CD4-positive, alpha-beta T cell treated with Interleukin-4 for 4 hours (primary cell): ENCODE measurements at places on chromosomes 12 and 14.
A peak's percentile ranks its signal among the peaks of the same experiment; 100 is the strongest.

DNA sequence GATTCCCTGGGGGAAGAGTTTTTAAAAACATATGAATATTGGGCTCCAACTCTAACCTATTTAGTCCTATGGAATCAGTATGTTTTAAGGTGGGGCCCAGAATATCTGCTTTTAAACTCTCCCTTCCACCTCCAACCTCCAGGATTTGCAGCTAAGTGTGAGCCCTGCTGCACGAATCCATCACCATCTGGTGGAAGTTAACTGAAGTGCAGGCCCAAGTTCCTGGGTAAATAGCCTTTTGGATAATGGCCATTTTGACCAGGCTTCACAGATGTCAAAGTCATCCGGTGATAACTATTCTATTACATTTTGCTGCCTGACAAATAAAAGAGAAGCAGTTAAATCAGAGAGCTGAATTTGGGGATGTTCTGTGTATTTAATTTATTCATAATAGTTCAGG, 58.1 kb upstream of the RMST start:
- DNase-seq: no peak

- DNase-seq: no peak
Measured at GRCh38 chr12:131047789-131048610, 94.3 kb downstream of the ADGRD1 start.

- DNase-seq: no peak
Measured at GRCh38 chr12:53770281-53770680, 18.5 kb upstream of the CISTR start.

GRCh38 chr14:77883131-77883846, 83.4 kb downstream of the ADCK1 start:
- no peak for DNase-seq

DNA sequence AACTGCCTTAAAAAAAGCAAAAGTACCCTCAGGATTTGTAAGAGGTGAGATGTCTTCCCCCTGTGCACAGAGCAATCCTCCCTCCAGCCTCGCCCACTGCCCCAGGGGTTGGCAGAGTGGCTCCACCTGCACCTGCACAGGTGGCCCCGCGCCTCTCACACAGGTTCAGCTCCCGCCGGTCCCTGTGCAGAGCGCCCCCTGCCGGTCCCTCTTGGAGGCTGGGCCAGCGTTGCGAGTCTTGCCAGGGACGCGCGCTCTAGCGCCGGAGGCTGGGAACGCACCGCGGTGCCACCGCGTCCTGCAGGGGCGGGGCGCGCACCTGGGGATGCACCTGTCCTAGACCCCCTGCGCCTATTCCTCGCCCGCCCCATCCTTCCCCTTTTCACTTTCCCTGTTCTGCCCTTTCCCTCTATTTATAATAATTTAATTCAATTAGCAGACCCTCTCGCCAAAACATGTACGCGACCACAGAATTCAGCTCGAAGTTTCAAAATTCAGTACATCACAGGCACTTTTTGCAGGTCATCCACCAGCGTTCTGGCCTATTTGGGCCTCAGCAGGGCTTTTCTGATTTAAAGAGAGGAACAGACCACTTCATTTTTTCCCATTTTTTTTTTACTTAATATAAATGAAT, 618.6 kb downstream of the AACS start:
- no peak for DNase-seq

DNA sequence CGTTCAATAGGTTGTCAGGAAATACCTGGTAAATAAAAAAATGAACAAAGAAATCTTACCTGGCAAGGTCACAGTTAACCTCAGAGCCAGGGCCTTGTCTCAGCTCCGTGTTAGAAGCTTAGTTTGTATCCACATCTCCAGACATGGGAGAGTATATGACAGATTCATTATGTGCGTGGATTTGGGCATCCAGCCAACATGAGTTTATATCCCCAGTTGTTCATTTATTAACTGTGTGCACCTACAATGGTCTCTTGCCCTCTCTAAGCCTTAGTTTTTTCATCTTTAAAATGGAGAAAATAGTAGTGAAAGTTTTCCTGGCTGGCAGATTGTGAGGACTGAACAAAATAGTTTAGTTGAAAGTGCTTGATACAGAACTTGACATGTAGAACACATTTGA, 437.8 kb downstream of the NPAS3 start:
- DNase-seq: no peak

DNA sequence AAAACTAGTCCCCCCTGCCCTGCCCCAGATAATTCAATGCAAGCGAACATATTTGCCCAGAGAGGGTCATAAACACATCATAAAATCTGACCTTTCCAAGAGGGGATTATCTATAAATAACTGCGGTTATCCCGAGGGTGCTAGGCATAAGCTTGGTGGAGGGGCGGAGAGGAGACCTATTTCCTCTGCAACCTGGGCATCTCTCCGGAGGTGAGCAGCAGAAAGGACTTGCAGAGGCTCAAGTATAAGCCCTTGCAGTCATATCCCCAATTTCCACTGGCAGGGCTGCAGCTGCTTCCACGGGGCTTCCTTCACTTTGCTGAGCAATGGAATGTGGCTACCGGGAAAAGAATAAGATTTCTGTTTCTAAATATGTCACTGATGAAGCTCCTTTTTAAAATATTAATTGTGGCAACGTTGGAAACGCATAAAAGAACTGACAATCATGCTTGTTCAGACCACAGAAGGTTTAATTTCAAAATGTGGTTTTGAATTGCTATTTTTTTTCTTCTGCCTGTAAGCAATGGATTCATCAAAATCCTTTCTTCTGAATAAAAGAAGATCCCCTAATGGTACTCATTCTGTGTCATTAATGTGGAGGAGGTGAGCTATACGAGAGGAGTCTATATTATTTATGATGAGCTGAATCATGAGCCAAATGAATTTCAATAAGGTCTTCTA, 268.9 kb upstream of the ATP2B1 start:
- no peak for DNase-seq

GRCh38 chr14:68384881-68385280, 408.0 kb downstream of the ZFP36L1 start:
- no peak for DNase-seq

DNA sequence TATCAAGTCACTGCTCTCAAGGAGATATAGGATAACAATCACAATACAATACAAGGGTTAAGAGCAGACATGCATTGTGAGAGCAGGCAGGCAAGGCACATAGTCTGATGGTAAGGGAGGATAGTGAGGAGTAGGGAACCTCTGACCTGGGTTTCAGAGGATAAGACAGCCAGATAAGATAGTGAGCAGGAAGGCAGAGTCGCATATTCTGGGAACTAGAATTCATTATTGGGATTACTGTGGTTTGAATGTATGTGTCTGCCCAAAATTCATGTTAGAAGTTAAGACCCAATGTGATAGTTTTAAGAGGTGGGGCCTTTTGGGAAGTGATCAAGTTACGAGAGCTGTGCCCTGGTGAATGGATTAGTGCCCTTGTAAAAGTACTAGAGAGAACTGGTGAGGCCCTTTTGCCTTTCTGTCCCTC, 14.4 kb upstream of the ATF1 start:
- DNase-seq: no peak

DNA sequence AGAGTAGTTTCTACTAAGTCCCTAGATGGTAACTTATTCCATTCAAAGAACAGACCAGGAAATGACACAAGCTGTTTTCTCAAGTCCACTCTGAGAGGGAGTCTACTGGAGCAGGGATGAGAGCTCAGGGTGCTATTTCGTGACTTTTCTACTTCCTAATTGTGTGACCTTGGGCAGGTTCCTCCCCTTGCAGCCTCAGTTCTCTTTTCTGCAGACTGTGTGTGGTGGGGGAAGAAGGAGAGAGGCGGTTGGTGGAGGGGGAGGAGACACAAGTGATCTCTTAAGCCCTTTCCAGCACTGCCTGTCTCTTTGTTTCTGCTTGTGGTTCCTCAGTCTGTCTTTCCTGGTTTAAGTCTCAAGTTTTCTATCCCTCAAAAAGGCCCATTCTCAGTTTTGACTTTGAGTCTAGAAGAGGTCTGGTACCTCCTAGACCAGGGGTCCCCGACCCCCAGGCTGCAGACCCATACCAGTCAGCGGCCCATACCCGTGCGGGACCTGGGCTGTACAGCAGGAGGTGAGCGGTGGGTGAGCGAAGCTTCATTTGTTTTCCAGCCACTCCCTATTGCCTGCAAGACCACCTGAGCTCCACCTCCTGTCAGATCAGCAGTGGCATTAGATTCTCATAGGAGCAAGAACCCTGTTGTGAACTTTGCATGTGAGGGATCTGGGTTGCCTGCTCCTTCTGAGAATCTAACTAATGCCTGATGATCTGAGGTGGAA, 10.7 kb downstream of the FGF6 start:
- peak; percentile 8 for DNase-seq

DNA sequence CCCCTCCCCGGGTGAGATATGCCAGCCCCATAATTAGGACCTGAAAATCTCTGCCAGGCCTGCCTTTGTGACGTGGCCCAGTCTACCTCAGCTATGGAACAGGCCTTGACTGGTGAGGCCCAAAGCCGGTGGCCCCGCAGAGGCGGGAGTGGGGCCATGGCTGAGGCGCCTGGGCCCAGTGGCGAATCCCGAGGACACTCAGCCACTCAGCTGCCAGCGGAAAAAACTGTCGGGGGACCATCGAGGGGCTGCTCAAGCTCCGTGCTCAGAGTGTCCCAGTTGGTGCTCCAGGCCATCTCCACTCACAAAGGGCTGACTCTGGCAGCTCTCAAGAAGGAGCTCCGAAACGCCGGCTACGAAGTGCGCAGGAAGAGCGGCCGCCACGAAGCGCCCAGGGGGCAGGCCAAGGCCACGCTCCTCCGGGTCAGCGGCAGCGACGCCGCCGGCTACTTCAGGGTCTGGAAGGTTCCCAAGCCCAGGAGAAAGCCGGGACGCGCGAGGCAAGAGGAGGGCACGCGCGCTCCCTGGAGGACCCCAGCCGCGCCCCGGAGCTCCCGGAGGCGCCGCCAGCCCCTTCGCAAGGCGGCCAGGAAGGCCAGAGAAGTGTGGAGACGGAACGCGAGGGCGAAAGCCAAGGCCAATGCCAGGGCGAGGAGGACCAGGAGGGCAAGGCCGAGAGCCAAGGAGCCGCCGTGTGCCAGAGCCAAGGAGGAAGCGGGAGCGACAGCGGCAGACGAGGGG, 21.4 kb downstream of the ZNF641 start:
- DNase-seq: no peak

- DNase-seq: no peak
Measured at GRCh38 chr14:94364037-94364436, 24.4 kb downstream of the SERPINA1 start.

- DNase-seq: no peak
Measured at GRCh38 chr12:68247785-68248184, 5.6 kb downstream of the IL22 start.

DNA sequence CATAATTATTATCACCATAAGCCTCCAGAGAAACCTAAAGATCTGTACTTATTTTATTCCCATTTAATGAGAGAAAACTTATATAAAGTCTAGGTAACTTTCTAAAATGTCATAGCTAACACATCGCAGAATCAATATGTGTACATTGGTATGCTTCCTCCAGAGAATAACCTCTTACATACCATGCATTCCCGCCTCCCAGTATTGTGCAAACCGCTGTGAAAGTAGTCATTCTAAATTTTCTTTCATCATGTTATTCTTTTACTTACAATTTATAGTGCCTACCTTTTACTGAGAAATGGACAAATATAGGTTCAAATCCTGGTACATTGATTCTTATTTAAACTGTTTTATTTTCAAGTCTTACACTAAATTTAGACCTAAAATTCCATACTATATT, 463.4 kb downstream of the LRFN5 start:
- no peak for DNase-seq

DNA sequence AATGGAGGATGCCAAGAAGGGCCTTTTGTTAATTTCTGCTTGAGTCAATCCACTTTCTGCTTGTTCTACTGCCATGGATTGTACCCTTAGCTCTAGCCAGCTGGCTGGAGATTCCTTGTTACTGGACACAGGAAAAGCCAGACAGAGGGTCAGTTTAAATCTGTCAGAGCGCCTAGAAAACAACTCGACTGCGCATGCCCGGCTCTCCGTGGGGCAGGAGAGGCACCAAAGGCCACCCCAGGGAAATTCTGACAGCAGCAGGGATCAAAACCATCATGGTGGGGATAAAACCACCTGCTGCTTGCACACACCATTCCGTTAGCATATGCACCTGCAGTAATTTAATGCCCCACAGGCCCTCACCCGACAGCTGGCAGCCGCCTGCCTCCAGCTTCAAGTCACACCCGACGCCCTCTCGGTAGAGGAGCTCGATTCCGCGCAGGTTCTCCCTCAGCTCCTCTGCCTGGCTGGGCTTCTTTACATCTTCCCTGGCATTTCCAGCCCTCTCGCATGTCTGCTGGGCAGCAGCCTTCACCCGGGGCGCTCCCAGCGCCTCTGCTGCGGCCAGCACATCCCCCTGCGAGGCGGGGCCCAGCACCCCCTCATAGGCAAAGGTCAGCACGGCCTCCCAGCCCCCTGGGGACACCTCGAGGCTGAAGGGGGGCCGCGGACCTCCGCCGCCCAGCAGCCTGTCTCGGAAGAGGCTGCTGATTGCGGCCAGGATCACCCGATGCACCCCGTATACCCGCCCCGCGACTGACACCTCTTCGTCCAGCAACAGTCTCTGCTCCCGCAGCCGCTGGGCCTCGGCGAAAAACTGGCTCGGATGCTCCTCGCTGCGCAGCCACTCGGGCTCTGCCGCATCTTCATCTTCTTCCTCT, 1.0 kb downstream of the KLHL33 start:
- DNase-seq: no peak

DNA sequence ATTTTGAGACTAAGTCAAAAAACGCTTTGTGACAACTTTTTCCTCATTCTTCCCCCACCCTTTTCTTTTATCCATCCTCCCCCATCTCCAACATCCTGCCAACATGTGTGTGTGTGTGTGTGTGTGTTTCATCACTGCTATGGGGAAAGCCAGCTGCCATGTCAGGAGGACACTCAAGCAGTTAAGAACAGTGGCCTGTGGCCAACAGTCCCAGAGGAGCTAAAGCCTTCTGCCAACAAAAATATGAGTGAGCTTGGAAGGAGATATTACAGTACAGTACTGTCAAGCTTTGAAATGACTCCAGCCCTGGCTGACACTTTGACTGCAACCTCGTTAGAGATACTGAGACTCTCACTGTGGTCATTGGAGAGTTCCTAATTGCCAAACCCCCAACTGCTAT, 5.0 kb upstream of the CSRP2 start:
- DNase-seq: no peak

GRCh38 chr14:83071888-83072501, 1538.3 kb upstream of the SEL1L start:
- DNase-seq: no peak

DNA sequence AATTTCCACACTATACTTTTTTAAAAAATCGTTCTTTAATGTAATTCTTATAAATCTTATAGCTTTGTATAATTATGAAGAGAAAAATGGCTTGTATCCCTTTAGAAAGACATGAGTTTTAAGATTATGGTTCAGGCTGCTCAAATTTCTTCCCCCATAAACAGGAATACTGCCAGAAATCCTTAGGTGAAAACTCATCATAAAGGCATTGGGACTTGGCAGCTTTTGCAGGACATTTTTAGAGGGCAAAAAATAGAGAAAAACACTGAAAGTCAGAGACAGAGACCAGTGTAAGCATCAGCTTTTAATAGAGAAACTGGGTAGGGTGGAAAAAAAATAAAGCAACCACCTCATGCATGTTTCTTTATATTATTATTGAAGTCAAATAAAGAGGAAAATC, 29.1 kb downstream of the LRRK2 start:
- DNase-seq: no peak

DNA sequence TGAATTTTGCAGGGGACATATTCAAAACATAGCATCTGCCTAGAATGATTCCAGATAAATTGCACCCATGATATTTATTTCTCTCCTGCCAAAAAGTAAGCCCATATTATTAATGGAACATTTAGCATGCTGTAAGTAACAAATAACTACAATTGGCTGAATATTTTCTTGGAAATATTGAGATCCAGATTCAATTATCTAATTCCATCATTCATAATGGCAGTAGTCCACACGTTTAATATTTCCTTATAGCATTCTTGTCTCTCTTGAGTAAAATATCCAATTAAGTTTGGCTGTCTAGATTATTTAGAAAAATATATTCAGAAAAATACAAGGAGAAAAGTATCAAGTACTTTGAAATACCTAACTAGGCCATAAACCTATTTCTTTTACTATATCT, 157.5 kb downstream of the FLRT2 start:
- no peak for DNase-seq
